ENCODE measurements at places on chromosomes 6 and 20.

- no peak for DNase-seq
Measured at GRCh38 chr20:22773344-22773743, 189.0 kb upstream of the FOXA2 start.

DNA sequence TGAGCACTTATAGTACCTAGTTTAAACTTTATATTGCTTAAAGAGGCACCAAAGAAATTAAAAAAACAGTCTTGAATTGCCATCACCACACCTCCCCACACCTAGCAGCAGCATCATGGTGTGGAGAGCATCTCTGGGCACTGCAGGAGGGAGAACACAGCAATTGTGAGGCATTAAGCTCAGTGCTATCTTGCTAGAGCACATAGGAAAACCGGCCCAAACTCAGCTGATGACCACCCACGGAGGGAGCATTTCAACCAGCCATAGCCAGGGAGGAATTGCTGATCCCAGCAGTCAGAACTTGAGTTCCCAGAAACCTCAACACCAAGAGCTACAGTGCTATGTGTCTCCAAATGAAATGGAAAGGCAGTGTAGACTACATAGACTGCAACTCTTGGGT lies 19.5 kb upstream of the DEFB113 start:
- DNase-seq: no peak

GRCh38 chr6:93139408-93140081 lies 279.8 kb downstream of the EPHA7 start:
- DNase-seq: no peak

DNA sequence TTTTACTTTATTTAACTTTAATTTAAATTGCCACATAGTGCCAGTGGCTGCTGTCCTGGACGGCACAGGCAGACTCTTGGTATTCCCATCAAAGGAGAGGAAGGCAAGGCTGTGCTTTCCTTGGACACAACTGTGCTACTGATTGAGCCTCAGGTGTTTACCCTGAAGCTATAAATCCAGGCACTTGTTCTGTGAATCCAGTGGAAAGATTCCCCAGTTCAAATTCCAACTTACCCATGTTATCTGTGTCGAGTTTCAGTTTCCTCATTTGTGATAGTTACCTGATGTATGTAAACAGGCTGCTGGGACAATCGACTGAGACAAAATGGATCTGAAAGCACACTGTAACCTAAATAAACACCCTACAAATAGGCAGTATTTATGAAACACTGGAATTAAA lies 57.2 kb downstream of the PLAGL1 start:
- no peak for DNase-seq

DNA sequence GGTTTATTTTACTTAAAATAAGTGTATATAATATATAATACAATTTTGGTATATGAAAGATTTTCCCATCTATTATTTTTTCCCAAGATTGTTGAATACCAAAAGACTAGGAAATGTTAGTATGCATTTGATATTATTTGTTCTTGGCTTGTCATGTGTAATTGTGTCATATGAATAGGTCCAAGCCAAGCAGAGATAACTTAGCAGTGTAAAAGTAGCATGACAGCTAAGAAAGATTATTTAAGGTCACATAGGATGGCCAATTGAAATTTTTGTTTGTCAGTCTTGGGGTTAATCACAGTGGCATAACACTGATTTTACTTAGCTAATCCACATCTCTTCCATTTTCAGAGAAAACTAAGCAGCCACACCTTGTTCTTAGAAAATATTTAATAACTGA lies 38.8 kb upstream of the RSPO3 start:
- no peak for DNase-seq

DNA sequence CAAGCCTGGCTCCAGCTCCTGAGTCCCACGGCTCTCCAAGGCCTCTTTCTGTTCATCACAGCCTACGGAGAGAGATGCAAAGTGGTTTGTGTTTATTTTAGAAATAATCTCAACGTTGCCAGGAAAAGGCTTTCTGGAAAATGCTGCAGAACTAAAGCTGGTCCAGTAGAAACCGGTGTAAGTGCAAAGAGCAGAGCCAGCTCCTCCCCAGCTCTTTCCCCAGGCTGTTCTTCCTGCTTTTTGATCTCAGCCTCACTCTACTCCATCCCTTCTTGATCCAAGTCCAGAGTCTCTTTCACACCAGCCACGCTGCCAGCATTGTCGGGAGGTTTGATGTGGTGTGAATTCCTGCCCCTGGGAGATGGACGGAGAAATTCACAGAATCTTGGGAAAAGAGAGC lies 69.8 kb downstream of the TMEM170B start:
- DNase-seq: no peak

Measured in aorta (tissue), 5 donors.